ENCODE measurements at places on chromosomes 4 and X.
A peak's percentile ranks its signal among the peaks of the same experiment; 100 is the strongest.

GRCh38 chrX:20596856-20597255 is 330.1 kb upstream of the RPS6KA3 start:
- DNase-seq: no peak

DNA sequence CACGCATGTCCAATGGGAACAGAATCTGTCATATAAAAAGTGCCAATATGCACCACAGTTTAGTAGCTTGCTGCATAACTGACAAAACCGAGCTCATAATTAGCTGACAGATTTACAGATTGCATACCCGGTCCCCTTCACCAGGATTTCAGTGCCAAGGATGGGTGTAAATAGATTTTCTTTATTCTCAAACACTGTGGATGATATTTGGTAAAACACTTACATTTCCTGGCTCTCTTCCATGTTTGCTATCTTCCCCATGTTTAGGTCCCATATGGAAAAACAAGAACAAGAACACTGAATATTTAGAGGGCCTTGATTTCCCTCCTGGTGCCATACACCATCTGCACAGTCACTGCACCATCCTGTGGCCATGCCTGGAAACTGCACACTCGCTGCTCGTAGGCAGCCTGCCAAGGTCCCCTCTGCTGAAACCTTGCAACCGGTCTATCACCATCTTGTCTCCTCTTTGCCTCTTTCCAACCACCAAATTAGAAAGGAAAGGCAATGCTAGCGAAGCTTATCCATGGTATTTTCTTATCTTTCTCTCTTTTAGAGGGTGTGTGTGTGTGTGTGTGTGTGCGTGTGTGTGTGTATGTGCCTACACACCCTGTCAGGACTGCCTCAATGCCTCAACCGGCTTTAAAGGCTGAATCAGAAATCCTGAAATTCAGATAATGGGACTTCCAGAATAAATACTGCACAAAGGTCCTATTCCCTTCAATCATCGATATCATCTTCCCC is 124.2 kb upstream of the MBNL3 start:
- DNase-seq: no peak

- no peak for DNase-seq
Measured at GRCh38 chrX:41096339-41096955, 11.2 kb downstream of the USP9X start.

- no peak for DNase-seq
Measured at GRCh38 chr4:69836287-69836686, 23.7 kb downstream of the SULT1E1 start.

- no peak for DNase-seq
Measured at GRCh38 chrX:262381-262909, 18.7 kb upstream of the PLCXD1 start.

DNA sequence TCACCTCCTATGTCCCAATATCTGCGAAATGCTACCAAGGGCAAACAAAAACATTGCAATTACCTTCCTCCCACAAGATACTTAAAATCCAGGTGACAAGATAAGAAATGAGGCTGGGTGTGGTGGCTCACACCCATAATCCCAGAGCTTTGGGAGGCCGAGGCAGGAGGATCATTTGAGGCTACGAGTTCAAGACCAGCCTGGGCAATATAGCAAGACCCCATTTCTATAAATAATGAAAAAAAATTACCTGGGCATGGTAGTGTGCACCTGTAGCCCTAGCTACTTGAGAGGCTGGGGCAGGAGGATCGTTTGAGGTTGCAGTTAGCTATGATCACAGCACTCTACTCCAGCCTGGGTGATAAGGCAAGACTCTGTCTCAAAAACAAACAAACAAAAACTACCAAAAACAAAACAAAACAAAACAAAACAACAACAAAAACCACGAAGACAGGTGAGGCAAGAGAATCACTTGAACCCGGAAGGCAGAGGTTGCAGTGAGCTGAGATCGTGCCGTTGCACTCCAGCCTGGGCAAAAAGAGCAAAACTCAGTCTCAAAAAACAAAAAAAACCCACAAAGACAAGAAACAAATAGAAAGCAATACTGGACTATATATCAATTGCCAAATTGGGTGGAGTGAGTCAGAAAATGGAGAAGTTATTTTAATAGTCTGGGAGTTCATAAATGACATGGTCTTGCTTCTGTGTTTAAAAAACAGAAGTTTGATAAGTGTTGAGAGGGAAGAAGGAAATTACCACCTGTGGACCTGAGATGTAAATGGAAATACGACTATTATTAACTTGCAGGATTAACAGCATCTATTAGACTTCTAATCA is 176.5 kb downstream of the FBXW7 start:
- DNase-seq: no peak

DNA sequence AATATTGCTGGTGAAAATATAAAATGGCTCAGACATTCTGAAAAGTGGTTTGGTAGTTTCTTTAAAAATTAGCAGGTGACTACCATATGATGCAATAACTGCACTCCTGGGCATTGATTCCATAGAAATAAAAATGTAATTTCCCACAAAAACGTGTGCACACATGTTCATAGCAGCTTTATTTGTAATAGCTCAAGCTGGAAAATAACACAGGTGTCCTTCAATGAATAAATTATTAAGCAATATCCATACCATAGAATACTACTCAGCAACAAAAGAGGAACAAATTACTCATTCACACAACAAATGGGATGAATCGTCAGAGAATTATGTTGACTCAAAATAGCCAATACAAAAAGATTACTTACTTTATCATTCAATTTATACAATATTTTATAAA is 893.7 kb upstream of the SLIT2 start:
- peak; percentile 32 for DNase-seq

GRCh38 chr4:78347527-78347926 is 204.0 kb upstream of the ANXA3 start:
- no peak for DNase-seq

GRCh38 chr4:1868293-1868692 is 2.9 kb upstream of the NSD2 start:
- DNase-seq: no peak

- peak; percentile 89 for DNase-seq
Measured at GRCh38 chrX:74291964-74292807, 11.8 kb upstream of the ZCCHC13 start.

DNA sequence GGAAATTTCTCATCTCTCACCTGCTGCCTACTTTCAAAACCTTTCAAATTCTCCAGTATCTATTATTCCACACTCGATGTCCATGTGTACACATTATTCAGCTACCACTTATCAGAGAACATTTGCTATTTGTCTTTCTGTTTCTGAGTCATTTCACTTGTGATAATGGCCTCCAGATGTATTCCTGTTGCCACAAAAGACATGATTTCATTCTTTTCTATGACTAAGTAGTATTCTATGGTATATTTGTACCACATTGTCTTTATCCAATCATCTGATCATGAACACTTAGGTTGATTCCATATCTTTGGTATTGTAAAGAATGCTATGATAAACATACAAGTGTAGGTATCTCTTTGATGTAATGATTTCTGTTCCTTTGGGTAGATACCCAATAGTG is 310.1 kb upstream of the SPOCK3 start:
- DNase-seq: no peak

GRCh38 chrX:144627947-144628346 is 619.4 kb upstream of the SPANXN1 start:
- DNase-seq: no peak

DNA sequence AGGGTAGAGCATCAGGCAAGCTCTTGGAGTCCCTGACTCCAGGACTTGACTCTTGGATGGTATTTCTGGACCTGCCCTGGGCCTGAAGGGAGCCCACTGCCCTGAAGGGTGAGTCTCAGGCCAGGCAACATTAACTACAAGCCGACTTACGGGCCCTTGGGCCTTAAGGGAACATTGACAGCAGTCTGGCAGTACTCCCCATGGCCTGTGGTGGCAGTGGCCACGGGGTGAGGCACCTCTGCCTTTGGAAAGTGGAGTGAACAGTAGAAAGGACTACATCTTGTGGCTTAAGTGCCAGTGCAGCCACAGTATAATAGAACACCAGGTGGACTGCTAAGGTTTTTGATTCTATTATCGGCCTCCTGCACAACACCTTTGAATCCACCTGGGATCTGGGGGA is 36.3 kb downstream of the SH3BGRL start:
- no peak for DNase-seq

GRCh38 chrX:48834383-48834709 is 1.1 kb downstream of the PCSK1N start:
- DNase-seq: no peak

- DNase-seq: no peak
Measured at GRCh38 chr4:155673453-155673979, 6.9 kb downstream of the GUCY1A1 start.

GRCh38 chr4:55154290-55154880 is 29.0 kb upstream of the KDR start:
- DNase-seq: no peak

GRCh38 chrX:30495468-30495867 is 82.1 kb downstream of the TASL start:
- no peak for DNase-seq

GRCh38 chr4:4914059-4914820 is 54.8 kb downstream of the MSX1 start:
- DNase-seq: peak; percentile 40

DNA sequence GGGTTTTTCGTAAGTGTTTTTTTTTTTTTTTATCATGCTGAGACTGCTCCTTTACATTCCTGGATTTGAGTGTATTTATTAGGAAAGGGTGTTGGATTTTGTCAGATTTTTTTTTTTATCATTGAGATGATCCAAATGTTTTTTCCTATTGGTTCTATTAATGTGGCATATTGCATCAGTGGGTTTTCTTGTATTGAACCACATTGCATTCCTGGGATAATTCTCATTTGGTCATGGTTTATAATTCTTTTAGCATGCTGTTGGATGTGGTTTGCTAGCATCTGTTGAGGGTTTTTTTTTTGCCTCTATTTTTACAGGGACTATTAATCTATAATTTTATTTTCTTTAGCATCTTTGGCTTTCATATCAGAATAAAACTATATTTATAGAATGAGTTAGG is 28.8 kb downstream of the COL4A5 start:
- peak; percentile 72 for DNase-seq

DNA sequence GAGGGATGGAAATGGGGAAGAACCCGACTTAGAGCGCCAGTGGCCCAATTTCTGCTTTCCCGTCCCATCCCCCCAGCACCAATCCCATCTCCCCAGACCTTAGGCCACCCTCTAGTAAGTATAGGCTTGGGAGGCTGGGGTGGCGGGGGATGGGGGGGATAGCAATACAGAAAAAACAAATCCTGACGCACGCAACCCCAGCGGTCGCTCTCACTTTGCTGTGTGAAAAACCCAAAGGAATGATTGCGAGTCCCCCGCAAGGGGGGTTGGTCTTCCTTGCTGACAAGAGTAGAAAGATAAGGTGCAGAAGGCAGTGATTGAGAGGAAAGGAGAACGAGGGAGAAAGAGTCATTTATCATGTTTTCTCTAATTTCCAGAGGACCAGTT is 863 bp downstream of the CPE start:
- no peak for DNase-seq

GRCh38 chr4:69896530-69897116 is 34.2 kb upstream of the CSN1S1 start:
- no peak for DNase-seq

DNA sequence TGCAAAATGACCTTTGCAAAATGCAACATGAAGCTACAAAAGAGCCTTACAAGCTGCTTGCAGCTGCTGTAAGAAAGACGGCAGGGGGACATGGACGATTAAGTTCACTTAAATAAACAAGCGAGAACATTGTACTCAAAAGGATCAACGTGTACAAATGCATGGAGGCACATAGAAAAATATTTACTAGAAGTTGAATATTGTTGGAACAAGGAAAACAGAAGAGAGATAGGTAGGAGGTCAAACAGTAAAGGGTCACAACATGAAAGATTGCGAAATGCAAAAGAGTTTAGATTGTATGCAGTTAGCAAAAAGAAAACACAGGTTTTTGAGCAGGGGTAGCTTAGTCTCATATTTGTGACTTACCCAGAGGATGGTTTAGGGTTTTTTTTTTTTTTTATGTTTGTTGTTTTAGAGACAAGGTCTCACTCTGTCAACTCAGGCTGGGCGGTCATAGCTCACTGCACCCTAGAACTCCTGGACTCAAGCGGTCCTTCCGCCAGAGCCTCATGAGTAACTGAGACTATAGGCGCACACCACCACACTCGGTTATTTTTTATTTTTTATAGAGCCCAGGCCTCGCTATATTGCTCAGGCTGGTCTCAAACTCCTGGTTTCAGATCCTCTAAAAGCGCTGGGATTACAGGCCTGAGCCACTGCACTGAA is 1.4 kb upstream of the PHF8 start:
- no peak for DNase-seq

DNA sequence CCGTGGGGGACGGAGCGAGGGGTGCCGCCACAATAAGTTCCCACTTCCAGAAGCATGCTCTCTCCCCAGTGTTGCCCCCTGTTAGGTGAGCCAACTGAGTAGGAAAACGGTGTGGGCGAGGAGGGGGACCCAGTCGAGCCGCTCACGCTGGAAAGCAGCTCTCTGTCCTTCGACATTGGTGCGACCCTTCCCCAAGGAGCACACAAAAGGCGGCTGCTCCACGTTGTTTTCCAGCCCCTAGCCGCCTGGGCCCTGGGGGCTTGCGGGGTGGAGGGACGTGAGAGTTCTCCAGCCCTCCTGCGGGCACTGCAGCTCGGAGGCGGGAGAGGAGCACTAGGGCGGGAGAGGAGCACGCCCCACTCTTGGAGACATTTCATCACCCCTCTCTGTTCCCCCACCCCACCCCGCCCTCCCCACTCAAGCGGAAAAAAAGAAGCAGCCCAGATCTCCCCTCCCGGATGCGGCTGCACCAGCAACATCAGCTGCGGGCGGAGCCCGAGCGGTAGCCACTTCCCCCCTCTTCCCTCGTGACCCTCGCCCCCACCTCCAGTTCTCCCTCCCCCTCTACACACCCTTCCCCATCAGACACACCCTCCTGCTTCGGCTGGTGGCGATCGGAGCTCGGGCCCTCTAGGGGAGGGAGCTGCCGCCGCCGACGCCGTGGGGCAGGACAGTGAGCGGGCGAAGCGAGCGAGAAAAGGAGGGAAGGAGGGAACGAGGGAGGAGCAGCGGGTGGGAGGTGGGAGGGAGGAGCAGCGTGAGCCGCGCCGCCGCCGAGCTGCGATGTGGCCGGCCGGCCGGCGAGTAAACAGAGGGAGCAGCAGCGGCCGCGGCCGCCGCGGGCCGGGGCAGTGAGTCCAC is at the start of gene DOCK11:
DOCK11 (plus strand) TSS at position 755 of the 861 bp plus-strand sequence. CDS start 157 bp downstream, outside the sequence.
- DNase-seq: peak; percentile 90

DNA sequence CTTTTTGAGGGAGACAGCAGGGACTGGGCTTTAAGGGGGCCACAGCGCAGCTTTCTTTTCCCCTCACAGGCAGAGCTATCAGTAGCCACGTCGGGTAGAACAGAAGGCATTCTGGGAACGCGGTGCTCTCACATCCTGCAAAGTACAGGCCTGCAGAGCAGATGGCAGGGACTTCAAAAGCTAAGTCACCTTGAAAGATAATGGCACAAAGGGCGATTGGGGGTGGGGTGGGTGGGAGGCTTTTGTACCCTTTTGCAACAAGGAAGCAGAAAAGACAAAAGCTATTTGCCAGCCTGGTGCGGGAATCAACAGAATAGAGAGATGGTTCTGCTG is 93.9 kb downstream of the PHKA2 start:
- no peak for DNase-seq

DNA sequence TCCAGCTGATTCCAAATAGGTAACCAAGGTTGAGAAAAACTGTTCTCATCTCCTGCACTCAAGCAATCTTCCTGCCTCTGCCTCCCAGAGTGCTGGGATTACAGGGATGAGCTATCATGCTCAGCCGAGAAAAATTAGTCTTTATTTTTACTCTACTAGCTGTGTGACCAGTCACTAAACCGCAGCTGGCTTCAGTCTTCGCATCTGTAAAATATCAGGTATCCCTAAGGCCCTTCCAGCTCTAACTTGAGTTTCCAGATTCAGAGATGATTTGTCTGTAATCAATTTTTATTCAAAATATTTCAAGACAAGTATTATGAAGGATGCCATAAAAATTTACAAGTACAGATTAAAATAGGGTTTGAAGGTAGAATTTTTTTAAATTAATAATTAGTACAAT is 3.5 kb downstream of the ADH6 start:
- no peak for DNase-seq

All from fibroblast of skin of abdomen (primary cell).